ENCODE measurements at places on chromosomes 1 and 21.

DNA sequence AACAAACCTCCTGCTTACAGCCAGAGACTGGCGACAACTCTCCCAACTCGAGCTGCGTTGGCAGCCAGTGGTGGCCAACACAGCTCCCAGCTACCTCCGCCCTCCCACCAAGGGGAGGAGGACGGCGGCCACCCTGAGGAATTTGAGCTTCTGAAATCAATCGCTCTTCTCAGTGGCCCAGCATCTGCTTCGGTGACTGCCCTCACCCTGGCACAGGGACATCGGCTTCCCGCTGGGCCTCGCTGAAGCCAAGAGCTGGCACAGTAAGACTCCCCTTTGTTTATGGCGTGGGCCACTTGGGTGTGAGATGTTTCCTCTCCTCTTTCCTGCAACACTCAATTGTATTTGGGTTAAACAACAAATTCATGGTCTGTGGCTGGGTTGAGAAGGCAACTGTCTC is 136.2 kb downstream of the ZBTB18 start:
- DNase-seq, result no peak

- DNase-seq, result no peak
Observed at GRCh38 chr1:159652506-159652905, 61.9 kb downstream of the CRP start.

GRCh38 chr1:20328201-20328600 is 37.5 kb downstream of the VWA5B1 start:
- DNase-seq, result no peak

- DNase-seq, result no peak
Observed at GRCh38 chr1:164589961-164590507, 31.1 kb downstream of the PBX1 start.

DNA sequence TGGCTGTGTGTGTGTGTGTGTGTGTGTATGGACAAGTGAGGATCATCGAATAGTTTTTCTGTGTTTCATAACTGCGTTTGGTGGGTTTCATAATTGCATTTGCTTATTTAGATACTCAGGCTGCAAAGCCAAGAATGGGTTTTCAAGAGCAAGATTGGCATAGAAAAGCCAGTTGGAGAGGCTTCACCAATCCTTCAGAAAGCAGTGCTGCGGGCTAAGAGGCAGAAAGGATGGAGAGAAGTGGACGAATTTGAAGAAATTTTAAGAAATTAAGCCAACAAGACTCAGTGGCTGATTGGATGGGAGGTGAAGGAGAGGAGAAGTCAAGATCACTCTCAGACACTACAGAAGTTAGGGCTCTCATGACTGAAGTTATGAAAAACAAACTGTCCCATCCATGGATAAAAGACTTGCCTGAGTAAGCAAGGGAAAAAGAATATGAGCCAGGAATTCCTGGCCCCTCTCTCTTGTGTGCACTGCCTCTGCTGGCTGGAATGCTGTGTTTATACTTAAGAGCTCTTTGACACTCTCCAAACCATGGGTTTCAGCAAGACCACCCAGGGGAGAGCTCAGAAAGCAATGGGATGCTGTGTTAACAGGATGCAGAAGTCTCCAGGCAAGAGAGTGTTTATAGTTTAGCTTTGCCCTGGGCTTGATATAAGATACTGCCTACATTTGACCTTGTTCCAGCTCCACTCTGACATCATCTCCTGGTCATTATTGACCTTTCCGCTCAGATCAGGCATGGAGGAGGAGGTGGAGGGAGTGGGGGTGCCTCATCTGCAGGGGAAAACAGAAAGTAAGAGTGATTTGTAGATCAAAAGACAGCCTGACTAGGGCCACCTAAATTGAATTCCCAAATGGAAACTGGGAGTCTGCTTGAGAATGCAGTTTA is 232.0 kb upstream of the PLXNA2 start:
- peak; percentile 49 for DNase-seq

DNA sequence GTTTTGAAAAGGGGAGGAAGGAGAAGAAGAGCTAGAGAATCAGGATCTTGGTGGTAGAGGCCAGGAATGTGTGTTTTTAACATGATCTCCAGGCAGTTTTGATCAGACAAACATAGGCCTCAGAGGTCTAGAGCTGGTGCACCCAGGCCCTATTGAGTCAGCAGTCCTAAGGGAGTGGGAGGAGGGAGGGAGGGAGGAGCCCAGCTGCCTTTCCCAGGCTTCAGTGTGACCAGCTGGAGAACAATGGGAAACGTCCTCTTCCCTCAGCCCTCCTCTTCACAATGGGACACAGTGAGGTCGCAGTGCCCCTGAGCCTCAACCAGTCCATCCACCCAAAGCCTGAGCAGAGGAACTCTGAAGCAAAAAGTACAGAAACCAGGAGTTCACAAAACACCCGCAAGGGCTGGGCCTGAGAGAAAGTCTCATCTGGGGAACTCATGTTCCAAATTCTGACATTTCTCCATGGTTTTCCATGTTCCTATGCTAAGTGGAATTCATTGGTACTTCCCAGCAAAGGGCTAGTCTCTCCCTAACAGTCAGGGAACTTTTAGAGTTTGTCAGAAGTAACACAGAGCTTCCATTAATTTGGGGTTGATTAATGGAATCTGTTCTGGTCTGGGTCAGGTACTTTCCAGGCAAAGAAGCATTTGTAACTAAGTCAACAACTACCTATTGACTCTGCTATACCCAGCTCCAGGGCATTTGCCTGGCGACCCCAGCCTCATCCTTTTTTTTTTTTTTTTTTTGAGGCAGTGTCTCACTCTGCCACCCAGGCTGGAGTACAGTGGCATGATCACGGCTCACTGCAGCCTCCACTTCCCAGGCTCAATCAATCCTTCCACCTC is 37.5 kb downstream of the ELAPOR1 start:
- DNase-seq, result peak; percentile 41

GRCh38 chr1:33237579-33237978 is 18.7 kb upstream of the ZNF362 start:
- DNase-seq, result no peak

- DNase-seq, result no peak
Observed at GRCh38 chr1:202155478-202156021, 4.9 kb downstream of the PTPN7 start.

DNA sequence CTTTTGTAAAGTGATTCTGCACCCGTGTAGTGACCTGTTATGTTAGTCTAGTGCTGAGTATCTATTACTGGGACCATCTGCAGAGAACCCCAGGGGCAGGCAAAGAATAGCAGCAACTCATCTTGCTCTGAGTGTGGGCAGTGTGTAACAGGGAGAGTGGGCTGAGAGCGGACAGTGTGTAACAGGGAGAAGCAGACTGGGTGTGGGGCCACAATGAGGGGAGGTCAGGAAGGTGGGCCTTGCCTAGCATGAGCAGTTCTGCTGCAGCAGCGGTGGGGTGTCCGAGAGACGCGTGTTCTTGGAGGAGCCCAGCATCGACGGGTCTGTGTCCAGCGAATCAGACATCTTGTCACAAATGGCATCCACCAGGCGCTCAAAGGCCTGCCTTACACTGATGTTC is 41.2 kb upstream of the NRDC start:
- DNase-seq, result no peak

DNA sequence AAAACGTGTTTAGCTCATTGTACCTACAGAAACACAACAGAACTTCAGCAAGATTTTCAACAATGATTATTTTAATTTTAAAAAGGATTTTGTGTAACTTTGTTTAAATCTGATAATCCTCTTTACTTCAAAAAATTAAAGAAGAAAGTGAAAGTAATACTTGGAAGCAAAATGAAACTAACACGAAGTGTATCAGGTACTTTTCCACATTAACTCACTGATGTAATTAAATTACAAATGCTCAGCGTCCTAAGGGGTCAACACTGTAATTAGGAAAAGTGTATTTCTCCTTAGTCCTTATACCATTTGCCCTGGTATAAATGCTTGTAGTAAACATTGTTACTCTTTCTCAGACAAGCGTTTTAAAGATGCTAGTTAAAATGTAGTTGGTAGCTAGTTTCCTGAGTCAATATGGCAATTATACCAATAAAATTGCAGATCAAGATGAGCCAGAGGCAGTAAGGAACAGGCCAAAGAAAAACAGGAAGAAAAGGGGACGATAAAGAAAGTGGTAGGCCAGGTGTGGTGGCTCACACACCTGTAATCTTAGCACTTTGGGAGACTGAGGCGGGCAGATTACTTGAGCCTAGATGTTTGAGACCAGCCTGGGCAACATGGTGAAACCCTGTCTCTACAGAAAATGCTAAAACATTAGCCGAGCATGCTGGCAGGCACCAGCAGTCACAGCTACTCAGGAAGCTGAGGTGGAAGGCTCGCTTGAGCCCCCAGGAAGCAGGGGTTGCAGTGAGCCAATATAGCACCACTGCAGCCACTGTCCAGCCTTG is 553.0 kb downstream of the SMYD3 start:
- DNase-seq, result no peak

- no peak for DNase-seq
Observed at GRCh38 chr1:75764057-75764655, 21.9 kb upstream of the RABGGTB start.

DNA sequence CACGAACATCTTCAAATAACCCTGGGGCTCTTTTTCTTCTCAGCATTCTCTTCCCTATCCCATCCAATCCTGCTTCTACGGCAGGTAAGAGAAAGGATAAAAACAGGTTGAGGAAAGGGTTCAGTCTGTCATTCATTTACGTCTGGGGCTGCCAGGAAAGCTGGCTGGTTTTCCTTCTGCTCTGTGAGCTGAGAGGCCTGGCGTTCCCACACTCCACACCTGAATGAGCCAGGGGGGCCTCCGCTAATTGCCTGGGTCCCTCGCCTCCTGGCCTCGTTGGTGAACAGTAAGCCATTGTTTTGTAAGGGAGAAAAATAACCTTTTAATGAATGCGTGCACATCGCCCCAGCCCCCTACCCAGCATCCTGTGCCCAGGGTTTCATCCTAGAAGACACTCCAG is 70.8 kb upstream of the SIM2 start:
- DNase-seq, result no peak

DNA sequence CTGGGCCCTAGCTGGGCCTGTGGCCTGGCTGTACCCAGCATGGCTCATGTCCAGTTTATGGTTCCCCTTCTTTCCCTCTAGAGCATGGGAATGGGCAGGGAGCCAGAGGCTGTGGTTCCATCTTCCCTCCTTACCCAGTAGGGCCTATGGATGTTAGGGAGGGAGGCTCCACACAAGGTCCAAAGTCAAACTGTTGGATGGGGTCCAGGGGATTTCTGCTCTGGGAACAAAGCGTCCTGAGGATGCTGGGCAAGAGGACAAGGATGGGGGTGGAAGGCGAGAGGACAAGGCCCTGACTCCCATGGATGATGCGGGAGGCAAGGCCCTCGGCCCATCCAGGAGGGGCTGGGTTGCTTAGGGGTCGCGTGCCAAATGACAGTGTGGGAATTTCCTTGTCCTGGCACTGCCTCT is 17.3 kb downstream of the CSF1 start:
- no peak for DNase-seq

DNA sequence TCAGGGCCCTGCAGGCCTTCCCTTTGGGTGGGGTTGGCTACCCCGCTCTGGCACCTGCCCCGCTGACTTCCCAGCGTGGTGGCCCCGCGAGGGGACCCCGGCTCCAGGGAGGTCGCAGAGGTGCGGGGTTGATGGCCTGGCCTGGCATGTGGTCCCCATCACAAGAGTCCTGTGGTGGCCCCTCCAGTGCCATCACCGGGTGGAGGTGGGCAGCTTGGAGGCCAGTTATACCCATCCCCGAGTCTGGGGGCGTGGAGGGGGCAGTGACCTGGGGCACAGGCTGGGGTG is 26.8 kb downstream of the PRMT2 start:
- no peak for DNase-seq

Measured in NCI-H774 (cell line).